A375 (cell line): ENCODE measurements at places on chromosomes 13 and 19. TPM values are rescaled to one million over a fixed set of nuclear protein-coding genes. Genes with fewer than 3 reads are reported as not detected.

The ZNF649 gene
- 4.4 and 6.9 TPM in 2 replicates for total RNA-seq

The THSD8 gene
- total RNA-seq, result not detected in 2 replicates

The ZNF665 gene
- total RNA-seq, result 0.93 and 0.94 TPM in 2 replicates

The PRR36 gene
- 0.27 TPM in 1 of 2 replicates, not detected in the other for total RNA-seq

The CDADC1 gene
- total RNA-seq, result 8.9 and 10.6 TPM in 2 replicates

The PRODH2 gene
- total RNA-seq, result not detected in 2 replicates

The ACER1 gene
- not detected in 2 replicates for total RNA-seq

The TSHZ3 gene
- total RNA-seq, result 0.29 and 0.30 TPM in 2 replicates

The CYSLTR2 gene
- total RNA-seq, result not detected in 2 replicates

The ZNF20 gene
- total RNA-seq, result 2.5 and 3.8 TPM in 2 replicates

The GJB2 gene
- total RNA-seq, result 0.24 TPM in 1 of 2 replicates, not detected in the other

The GTF2F1 gene
- 92.5 and 96.0 TPM in 2 replicates for total RNA-seq

The ZNF418 gene
- total RNA-seq, result 4.6 and 5.4 TPM in 2 replicates

The CFAP97D2 gene
- total RNA-seq, result not detected in 2 replicates

The CGB8 gene
- total RNA-seq, result not detected in 2 replicates

The SKA3 gene
- total RNA-seq, result 15.4 and 24.4 TPM in 2 replicates

The DCT gene
- total RNA-seq, result not detected in 2 replicates

The BAX gene
- total RNA-seq, result 72.4 and 87.3 TPM in 2 replicates

The S1PR5 gene
- 1.9 and 3.9 TPM in 2 replicates for total RNA-seq

The RUBCNL gene
- total RNA-seq, result 0.34 and 0.64 TPM in 2 replicates

The PROZ gene
- total RNA-seq, result not detected in 2 replicates

The OLFM4 gene
- not detected in 2 replicates for total RNA-seq

The IFI30 gene
- total RNA-seq, result 26.7 and 37.5 TPM in 2 replicates
